Activated T-cell treated with anti-CD3 and anti-CD28 coated beads, Interleukin-2, amount 50 U/mL, for 24 hours (primary cell): ENCODE measurements at places on chromosomes 13 and 19.

- H3K27me3 ChIP-seq: no peaks in the 10 kb centered on the region
- peak overlapping the region; percentile 82 for H3K27ac ChIP-seq
- H3K4me3 ChIP-seq: peak overlapping the region; percentile 69
- DNase-seq: no peak
- peaks cover 28% of the 10 kb centered on the region for H3K4me1 ChIP-seq
- H3K36me3 ChIP-seq: no peaks in the 10 kb centered on the region
Measured at GRCh38 chr19:16002406-16003384, 53.9 kb downstream of the OR10H4 start.

DNA sequence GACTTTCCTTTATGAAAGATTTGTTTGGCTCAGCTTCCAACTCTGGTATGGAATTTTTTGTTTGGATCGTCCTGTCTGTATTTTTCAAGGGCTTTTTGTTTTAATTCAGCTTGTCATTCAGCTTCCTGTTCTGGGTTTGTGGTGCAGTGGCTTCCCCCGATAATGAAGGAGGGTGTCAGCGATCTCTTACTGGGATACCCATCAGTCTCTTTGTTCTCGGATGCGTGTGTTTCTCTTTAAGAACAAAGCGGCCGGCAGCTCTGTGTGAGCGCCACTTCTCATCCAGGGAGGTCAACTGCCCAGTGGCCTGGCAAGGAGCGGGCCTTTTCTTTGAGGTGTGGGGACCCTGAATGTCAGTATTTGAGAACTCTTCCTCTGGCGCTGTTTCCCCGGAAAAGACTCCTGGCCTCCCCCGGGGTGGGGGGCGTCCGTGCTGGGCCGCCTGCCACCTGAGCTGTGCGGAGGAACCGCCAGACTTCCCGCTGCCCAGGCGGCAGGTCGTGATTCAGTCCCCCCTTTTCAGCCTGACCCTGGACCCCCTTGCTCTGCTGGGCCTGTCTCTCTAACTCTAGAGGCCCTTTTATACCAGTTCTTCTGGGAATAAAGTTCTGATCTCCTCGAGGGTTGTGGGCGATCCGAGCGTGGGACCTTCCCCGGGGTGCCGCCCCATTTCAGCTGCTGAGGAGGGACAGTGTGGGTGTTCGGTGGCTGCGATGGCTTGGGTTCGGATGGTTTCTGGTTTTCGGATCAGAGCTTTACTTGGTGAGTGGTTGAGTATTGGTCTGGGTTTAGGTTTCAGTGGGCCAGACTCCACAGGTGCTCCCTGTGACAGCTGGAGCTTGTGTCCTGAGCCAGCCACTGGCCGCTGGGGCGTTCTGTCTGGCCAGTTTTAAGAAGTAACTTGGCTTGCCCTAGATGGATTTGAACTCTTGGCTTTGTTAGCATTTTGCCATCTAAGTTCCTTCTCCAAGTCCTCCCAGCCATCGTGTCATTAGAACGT lies 3.4 kb downstream of the SF3A2 start:
- H3K4me3 ChIP-seq: peak overlapping the region; percentile 94
- H3K27me3 ChIP-seq: no peaks in the 10 kb centered on the region
- H3K27ac ChIP-seq: peak overlapping the region; percentile 96
- peaks cover 59% of the 10 kb centered on the region for H3K4me1 ChIP-seq
- DNase-seq: no peak
- H3K36me3 ChIP-seq: peaks cover 89% of the 10 kb centered on the region

DNA sequence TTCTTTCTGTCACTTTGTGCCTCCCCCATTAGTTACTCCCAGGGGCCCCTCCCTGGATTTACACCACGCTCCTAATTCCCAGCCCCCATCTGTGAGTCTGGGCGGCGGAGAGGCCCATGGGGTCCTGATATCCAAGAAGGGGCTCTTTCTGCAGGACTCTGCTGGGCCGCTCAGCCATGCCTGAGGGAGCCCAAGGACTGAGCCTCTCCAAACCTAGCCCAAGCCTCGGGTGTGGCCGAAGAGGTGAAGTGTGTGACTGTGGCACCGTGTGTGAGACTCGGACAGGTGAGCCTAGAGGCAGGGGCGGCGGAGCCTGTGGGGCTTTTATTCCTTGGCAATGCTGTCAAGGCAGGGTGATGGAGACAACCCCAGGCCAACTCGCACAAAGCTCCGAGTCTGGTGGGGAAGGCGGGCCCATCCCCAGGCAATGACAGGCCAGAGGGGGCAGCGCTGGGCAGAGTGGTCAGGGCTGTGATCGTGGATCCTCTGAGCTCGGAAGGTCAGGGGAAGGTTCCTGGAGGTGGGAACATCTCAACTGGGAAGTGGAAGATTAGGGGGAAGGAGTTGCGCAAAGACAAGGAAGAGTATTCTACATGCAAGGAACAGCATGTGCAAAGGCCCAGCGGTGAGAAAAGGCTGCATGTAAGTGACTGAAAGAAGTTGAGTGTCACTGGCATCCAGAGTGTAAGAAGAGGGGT lies 1.6 kb downstream of the PLEKHG2 start:
- H3K27me3 ChIP-seq: no peaks in the 10 kb centered on the region
- DNase-seq: no peak
- peak overlapping the region; percentile 85 for H3K4me3 ChIP-seq
- peaks cover 34% of the 10 kb centered on the region for H3K4me1 ChIP-seq
- H3K27ac ChIP-seq: peak overlapping the region; percentile 86

DNA sequence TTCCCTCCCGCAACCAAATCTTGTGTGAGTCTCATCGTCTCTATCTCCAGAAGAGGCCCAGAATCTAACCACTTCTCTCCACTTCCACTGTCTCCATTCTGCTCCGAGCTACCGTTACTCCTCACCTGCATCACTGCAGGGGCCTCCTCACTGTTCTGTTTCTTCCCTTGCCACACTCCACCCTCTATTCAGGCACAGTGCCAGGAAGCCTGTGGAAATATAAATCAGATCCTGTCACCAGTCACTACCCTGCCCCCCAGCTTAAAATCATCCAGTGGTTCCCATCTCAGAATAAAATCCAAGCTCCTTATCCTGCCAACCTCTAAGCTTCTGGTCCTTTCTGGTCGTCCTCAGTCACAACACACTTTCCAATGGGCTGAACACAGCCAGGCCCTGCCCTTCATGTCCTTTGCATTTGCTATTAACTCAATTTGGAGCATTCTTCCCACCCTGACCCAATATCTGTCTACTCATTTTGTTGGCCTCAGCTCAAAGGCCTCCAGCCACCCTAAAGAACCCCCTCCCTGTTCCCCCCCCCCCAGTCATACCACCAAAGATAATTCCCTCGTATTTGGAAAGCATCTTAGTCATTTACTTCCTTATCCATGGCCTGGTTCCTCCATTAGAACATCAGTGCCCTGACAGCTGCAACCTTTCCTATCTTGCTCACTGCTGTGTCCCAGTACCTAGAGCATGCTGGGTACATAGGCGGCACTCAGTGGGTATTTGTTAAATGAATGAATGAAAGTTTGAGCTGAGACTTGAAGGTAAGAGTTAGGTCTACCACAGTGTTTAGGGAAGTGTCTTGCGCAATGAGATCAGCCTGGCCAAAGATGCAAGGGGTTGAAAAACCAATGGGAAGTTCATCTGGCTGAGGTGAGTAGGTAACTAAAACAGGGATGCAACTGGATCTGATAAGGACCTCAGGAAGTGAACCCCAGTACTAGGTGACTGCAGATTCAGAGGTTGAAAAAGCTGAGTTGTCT lies 24.4 kb downstream of the ZNF175 start:
- H3K4me3 ChIP-seq: peak overlapping the region; percentile 84
- no peak overlapping the region for H3K27ac ChIP-seq
- no peak for DNase-seq
- H3K36me3 ChIP-seq: peaks cover 6% of the 10 kb centered on the region

DNA sequence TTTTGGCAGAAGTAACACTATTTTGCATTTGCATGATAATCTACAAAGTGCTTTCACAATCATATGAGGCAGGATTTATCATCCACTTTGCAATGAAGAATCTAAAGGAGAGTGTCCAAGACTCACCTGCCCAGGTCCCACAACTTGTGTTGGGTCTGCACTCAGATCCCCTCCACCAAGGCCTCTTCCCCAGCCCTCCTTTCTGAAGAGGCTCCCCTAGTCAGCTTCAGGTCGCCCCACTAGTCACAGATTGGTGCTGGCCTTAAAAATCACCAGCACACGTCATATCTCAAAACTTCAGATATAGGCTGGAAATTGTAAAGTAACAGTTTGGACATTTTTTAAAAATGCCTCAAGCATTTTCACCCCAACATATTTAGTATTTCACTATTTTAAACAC lies 17.5 kb downstream of the ATP7B start:
- no peaks in the 10 kb centered on the region for H3K4me1 ChIP-seq
- peaks cover 3% of the 10 kb centered on the region for H3K27me3 ChIP-seq
- no peaks in the 10 kb centered on the region for H3K36me3 ChIP-seq
- H3K27ac ChIP-seq: no peak overlapping the region
- no peak overlapping the region for H3K4me3 ChIP-seq

DNA sequence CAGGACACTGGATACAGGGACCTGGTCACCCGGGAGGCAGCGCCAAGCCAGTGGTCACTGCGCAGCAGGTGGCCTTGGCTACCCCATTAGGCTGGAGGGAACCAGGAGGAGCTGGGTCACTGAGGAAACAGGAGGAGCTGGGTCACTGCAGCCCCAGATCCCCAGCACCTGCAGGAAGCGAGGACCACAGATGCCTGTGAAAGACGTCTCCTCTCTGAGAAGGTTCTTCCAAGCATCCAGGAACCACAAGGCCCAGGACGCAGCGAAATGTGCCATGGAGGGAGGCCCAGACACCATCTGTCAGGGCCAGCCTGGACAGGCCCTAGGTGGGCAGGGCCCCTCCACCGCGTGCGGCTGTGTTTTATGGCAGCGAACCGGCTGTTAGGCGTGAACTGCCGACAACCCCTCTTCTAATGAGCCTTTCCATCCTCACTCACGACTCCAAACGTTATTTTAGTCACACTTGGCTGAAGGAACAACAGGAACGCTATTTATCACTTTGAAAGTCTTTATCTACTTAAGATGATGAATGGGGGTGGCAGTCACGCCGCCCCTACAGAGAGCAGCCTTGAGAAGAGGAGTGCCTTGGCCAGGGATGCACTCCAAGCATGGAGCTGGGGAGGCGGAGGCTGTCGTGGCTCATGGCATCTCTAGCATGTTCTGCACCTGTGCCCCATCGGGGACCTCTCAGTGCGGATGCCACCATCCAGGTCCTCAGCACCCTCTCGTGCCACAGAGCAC lies 53.3 kb downstream of the CEBPG start:
- H3K36me3 ChIP-seq: no peaks in the 10 kb centered on the region
- H3K4me1 ChIP-seq: peaks cover 12% of the 10 kb centered on the region
- no peaks in the 10 kb centered on the region for H3K27me3 ChIP-seq
- H3K27ac ChIP-seq: no peak overlapping the region
- no peak overlapping the region for H3K4me3 ChIP-seq

- DNase-seq: no peak
- H3K4me1 ChIP-seq: peaks cover 25% of the 10 kb centered on the region
- no peak overlapping the region for H3K27ac ChIP-seq
- H3K27me3 ChIP-seq: no peaks in the 10 kb centered on the region
- no peak overlapping the region for H3K4me3 ChIP-seq
Measured at GRCh38 chr13:51955816-51956603, 55.2 kb downstream of the ATP7B start.

- H3K4me1 ChIP-seq: peaks cover 2% of the 10 kb centered on the region
- DNase-seq: no peak
- no peak overlapping the region for H3K4me3 ChIP-seq
- H3K27me3 ChIP-seq: no peaks in the 10 kb centered on the region
Measured at GRCh38 chr19:47693489-47693888, 19.7 kb upstream of the EHD2 start.

- DNase-seq: no peak
- no peaks in the 10 kb centered on the region for H3K36me3 ChIP-seq
- peaks cover 18% of the 10 kb centered on the region for H3K27me3 ChIP-seq
- H3K27ac ChIP-seq: no peak overlapping the region
- no peak overlapping the region for H3K4me3 ChIP-seq
- H3K4me1 ChIP-seq: no peaks in the 10 kb centered on the region
Measured at GRCh38 chr13:91406619-91407018, 8.2 kb downstream of the GPC5 start.
